ENCODE measurements at places on chromosomes 16 and 17. TPM values are rescaled to one million over a fixed set of nuclear protein-coding genes. Genes with fewer than 3 reads are reported as not detected.

MILR1 gene
- total RNA-seq, result 7.2 TPM

DNA sequence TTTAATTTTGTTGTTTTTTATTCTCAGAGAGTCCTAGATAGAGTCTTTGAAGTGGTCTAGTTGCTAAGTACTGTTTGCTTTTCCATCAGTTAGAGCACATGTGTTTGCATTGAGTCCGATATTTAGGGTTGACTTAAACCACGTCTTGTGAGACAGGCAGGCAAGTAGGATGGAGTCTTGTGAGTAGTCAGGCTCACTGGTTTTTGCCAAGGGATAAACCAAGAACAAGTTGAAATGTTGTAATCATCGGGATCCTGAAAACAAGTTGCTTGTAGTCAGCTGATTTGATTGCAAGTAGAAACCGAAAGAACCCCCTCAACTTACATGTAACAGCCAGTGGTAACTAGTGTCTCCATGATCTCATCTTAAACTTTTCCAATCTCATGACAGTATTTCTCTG, 17.2 kb downstream of the ATP6V0A1 start:
- no peaks in the 10 kb centered on the region for H3K36me3 ChIP-seq
- no peak for DNase-seq
- H3K4me1 ChIP-seq, result no peaks in the 10 kb centered on the region
- H3K27me3 ChIP-seq, result no peaks in the 10 kb centered on the region

DNA sequence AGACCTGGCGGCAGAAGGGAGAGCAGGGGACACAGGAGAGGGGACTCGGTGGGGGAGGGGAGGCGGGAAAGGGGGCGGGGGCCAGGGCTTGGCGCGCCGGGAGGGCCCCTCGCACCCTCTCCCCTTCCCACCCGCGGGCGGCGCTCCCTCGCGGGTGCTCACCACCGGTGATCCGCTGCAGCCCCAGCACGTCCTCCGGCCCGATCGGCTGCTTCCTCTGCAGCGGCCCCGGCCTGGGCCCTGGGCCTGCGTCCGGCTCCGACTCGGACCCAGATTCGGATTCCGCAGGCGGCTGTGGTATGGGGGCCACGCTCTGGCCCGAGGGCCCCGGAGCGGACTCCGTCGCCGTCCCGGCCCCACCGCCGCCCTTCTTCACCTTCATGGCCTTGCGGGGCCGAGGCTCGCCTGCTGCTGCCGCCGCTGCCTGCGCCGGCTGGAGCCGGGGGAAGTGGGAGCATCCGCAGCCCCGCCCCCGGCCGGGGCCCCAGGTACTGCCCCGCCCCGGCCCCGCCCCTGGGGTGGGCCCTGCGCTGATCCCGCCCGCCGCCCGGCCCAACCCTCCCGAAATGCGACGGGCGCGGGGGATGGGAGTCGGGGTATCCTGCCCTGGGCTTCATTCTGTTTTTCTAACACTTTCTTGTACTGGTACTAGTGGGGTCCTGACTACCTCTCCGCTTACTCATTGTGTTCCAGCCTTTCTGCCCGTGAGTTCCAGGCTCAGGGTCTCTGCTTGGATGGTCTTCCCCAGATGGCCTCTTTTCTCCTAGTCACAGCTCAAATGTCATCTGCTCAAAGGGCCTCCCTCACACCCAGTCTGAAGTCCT, at the start of gene UNC119:
Gene UNC119 (minus strand): TSS at position 449 of the 824 bp plus-strand sequence. CDS start 67 bp downstream, at position 382.
- DNase-seq, result peak; percentile 74
- peak within 1 kb of the TSS; percentile 52 for H3K27ac ChIP-seq
- H3K36me3 ChIP-seq, result no peaks in the 10 kb centered on the region
- H3K4me1 ChIP-seq, result peaks cover 6% of the 10 kb centered on the region
- peak within 1 kb of the TSS; percentile 76 for H3K4me3 ChIP-seq
- H3K27me3 ChIP-seq, result no peaks in the 10 kb centered on the region

DNA sequence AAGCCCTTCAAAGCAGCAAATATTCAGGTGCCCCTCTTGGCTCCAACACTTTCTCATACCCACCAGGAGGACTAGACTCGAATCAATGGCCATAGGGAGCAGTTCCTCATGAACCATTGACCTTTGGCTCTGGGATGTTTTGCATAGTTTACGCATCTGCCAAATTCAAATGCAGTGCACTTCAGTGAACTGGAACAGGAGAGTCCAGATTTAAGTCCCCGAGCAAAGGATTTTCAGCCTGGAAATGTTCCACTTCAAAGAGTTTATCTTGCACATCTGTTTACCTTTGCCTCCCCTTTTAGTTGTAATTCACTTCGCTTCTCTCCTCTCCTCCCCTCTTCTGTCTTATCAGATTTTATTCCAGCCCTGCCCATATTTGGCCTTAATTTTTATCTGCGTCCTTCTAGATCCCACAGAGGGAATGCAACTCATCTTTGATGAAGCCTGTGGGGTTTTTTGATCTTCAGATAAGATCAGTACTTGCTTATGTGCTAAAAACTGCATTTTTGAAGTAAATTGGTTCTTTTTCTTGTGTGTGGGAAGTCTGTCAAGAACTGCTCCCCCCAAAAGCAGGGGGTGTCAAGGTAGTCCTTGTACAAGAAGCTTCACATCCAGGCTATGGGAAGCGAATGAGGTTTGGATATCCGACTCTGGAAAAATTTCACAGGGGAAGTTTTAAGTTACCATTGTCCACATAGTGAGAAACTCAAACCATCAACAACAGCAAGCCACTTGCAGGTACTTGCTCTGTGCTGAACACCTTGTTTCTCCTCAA, 281.6 kb downstream of the RBFOX1 start:
- H3K4me3 ChIP-seq, result no peak overlapping the region
- no peaks in the 10 kb centered on the region for H3K36me3 ChIP-seq
- H3K27me3 ChIP-seq, result no peaks in the 10 kb centered on the region
- no peaks in the 10 kb centered on the region for H3K4me1 ChIP-seq
- DNase-seq, result no peak
- no peak overlapping the region for H3K27ac ChIP-seq

DNA sequence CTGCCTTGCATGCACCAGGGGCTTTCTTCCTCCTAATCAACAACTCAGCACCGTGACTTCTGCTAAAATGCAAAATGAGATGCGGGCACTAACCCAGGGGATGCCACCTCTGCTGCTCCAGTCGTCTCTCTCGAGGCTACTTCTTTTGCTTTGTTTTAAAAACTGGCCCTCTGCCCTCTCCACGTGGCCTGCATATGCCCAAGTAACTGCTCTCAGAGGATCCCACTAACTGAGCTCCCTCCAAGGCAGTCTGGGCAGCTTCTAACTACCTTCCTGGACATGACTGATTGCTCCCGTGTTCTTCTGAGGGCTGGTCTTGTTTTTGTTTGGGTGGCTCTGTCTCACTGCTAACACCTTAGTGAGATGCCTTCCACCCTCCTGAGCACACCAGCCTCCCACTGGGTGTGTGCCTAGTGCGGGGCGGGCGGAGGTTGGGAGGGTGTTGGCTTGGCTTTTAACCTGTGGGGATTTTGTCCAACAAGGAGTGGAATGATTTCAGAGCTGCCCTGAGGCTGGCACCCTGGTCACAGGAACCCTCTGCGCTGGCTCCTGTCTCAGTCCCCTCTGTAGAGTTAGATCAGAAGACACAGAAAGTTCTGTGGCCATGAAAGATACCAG, 8.9 kb upstream of the LGALS9 start:
- H3K27ac ChIP-seq, result no peak overlapping the region
- no peak overlapping the region for H3K4me3 ChIP-seq
- DNase-seq, result no peak
- no peaks in the 10 kb centered on the region for H3K36me3 ChIP-seq
- no peaks in the 10 kb centered on the region for H3K4me1 ChIP-seq

KRTAP9-8 gene
- total RNA-seq, result not detected

AATK gene
- total RNA-seq, result 1.7 TPM

DNA sequence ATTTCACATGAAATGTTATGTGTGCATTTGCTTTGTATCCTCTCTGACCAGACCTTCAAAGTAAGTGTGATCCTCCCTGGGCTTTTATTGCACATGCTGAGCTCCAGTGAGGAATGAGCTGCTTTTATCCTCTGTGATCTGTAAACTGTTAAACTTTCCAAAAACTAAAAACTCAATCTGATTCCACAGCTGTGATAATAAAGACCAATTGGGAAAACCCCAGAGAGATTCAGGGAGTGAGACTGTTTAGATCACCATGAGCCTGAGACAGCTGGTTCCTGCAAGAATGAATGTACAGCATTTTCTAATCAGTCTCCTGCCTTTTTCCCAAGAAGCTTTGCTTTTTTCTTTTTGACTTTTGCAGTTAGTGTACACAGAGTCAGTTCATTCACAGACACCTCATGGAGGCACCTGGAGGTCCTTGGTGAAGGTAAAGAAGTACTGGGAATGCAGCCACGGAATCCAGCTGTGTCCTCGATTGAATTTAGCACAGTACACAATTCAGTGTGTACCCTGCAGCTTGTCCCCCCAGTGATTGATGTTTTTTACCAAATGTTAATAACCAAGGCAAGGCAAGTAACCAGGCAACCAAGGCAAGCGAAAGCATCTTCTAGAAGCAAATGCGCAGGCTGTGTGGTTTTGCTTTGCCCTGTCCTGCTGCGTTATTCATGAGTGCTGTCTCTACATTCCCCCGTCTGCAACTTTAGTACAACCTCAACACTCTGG, 182.6 kb downstream of the LGALS9B start:
- H3K27me3 ChIP-seq, result no peaks in the 10 kb centered on the region
- H3K36me3 ChIP-seq, result no peaks in the 10 kb centered on the region
- no peak overlapping the region for H3K4me3 ChIP-seq
- DNase-seq, result no peak
- H3K27ac ChIP-seq, result no peak overlapping the region

MEIOC gene
- total RNA-seq, result not detected

DNA sequence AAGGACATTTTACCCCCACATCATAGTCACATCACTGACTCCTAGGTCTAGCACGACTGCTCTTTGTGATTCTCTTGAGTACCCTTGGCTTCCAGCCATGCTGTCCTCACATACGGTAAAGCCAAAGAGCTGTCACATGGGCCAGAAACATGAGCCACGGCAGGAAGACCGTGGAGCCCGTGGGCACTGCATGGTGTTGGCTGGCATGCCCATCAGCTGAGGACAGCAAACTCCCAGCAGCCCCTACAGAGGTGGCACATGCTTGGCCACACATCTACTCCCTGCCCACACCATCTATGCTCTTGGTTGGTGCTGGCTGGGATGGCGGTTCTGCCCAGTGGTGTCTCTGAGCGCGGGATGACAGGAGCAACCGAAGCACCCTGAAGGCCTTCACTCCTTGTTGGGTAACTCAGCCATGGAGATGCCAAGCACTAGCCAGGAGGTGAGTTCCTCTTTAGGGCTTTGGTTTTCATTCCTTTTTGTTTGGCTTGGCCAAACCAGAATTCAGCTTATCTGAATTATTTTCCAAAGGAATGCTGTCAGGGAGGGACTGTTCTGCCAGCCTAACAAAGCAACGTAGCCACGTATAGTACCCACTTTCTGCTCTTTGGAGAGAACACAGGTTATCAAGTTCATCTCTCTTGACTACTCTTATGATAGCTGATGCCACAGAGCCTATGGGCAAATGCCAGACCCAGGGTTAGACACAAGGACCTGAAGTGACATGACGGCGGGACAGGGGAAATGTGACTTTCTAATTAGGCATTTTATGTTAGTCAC, 10.0 kb downstream of the TNFAIP1 start:
- peaks cover 23% of the 10 kb centered on the region for H3K4me1 ChIP-seq
- no peak overlapping the region for H3K4me3 ChIP-seq
- DNase-seq, result no peak
- peak overlapping the region; percentile 69 for H3K27ac ChIP-seq

DNA sequence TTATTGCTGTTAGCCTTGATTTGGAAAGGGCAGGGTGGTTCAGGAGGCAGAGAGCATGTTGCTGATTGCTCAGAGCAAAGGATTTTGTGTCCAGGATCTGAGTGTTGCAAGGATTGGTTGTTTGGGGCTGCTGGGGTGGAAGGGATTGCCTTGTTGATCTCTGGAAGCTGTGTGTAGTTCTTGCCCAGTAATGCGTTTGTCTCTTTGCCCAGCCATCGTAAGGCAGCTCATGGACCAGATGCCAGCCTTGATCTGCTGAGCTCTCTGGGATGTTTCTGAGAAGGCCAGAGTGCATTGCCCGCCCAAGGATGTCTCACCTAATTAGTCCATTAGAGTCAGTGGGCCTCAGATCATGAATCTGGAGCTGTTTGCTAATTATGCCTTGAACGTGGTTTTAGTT, 33.6 kb downstream of the NKD1 start:
- no peak overlapping the region for H3K4me3 ChIP-seq
- H3K4me1 ChIP-seq, result peaks cover 32% of the 10 kb centered on the region
- H3K27ac ChIP-seq, result peak overlapping the region; percentile 17
- H3K27me3 ChIP-seq, result no peaks in the 10 kb centered on the region
- H3K36me3 ChIP-seq, result no peaks in the 10 kb centered on the region
- no peak for DNase-seq

GRCh38 chr16:70574595-70575271, 51.1 kb downstream of the SF3B3 start:
- H3K4me3 ChIP-seq, result no peak overlapping the region
- no peaks in the 10 kb centered on the region for H3K36me3 ChIP-seq
- peaks cover 6% of the 10 kb centered on the region for H3K4me1 ChIP-seq
- H3K27me3 ChIP-seq, result no peaks in the 10 kb centered on the region
- no peak for DNase-seq
- no peak overlapping the region for H3K27ac ChIP-seq

- no peaks in the 10 kb centered on the region for H3K27me3 ChIP-seq
- H3K27ac ChIP-seq, result no peak within 1 kb of the TSS
- no peaks in the 10 kb centered on the region for H3K4me1 ChIP-seq
- DNase-seq, result no peak
Observed at GRCh38 chr17:48722915-48723422, at the start of gene PRAC2. PRAC2 (plus strand) TSS chr17:48723185; CDS start chr17:48724411, 1,226 bp downstream.

- H3K36me3 ChIP-seq, result no peaks in the 10 kb centered on the region
- no peak for DNase-seq
- no peaks in the 10 kb centered on the region for H3K4me1 ChIP-seq
- no peaks in the 10 kb centered on the region for H3K27me3 ChIP-seq
- no peak overlapping the region for H3K4me3 ChIP-seq
Observed at GRCh38 chr17:73423806-73424205, 112.0 kb upstream of the CDC42EP4 start.

DNA sequence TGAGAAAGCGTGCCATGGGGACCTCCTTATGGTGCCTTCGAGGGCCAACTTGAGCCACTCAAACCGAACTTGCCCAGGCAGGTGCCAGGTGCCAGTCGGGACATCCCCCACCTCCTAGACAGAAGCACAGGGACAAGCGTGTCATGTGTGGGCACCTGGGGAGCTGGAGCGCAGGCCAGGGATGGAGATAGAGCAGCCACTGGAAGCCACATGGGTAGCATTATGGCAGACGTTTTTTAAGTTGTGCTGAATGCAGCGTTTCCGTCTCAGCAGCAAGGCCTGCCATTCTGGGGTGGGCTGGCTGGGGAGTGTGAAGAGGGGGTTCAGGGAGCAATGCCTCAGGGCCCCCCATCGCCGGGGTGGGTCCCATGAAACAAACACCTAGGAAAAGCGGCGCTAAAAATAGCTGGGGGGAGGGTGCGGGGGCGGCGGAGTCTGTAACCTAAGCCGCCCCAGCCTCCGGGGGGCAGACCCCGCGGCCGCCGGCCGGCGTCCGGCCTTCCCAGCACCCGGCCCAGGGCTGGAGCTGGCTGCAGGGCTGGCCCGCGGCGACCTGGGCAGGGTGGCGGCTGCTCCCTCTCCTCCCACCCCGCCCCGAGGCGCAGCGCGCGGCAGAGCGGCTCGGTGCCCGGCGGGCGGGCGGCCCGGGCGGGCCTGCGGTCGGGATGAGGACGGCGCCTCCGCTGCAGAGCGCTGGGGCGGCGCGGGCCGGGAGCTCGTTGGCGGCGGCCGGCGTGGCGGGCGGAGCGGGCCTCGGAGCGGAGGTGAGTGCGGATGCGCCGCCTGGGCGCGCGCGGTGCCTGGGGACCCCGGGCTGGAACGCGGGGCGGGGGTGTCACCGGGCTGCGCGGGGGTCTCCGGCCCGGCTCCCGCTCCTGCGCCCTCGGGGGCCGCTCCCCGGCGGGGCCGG, at the start of gene ZNF469:
Gene ZNF469 (plus strand): TSS at position 469 of the 910 bp plus-strand sequence. CDS start 44,512 bp downstream, outside the sequence.
- peaks cover 11% of the 10 kb centered on the region for H3K4me1 ChIP-seq
- H3K27me3 ChIP-seq, result no peaks in the 10 kb centered on the region
- DNase-seq, result peak; percentile 27
- peak within 1 kb of the TSS; percentile 39 for H3K4me3 ChIP-seq
- H3K27ac ChIP-seq, result no peak within 1 kb of the TSS
- H3K36me3 ChIP-seq, result no peaks in the 10 kb centered on the region

All from ovary (tissue), 10 donors.